ENCODE measurements at places on chromosomes 13 and 19. TPM values are rescaled to one million over a fixed set of nuclear protein-coding genes. Genes with fewer than 3 reads are reported as not detected.

ZNF441 gene
- total RNA-seq = 7.9 TPM

ZNF90 gene
- total RNA-seq = 0.83 TPM

NXNL1 gene
- not detected for total RNA-seq

UBE2L5 gene
- not detected for total RNA-seq

PDX1 gene
- not detected for total RNA-seq

BEST2 gene
- total RNA-seq = not detected

GRCh38 chr13:111844682-111845081 lies 222.3 kb upstream of the SOX1 start:
- peak; percentile 24 for DNase-seq

- DNase-seq = no peak
These were observed 417.1 kb downstream of the OLFM4 start for GRCh38 chr13:53445686-53446085.

GRCh38 chr19:491146-491741 lies 5.0 kb upstream of the MADCAM1 start:
- DNase-seq = no peak

GRCh38 chr13:107289540-107289939 lies 721.6 kb upstream of the ARGLU1 start:
- no peak for DNase-seq

Data from esophagus muscularis mucosa (tissue), 4 donors.